ENCODE measurements at places on chromosomes 11 and 22.

- no peak for DNase-seq
Observed at GRCh38 chr11:86676533-86677154, 4.2 kb upstream of the ME3 start.

GRCh38 chr11:22416462-22416861, 78.3 kb downstream of the SLC17A6 start:
- no peak for DNase-seq

GRCh38 chr22:22891139-22891621, 3.6 kb downstream of the IGLL5 start:
- no peak for DNase-seq

GRCh38 chr11:69964247-69964643, 113.9 kb upstream of the ANO1 start:
- no peak for DNase-seq

GRCh38 chr22:48980918-48981317, 846.8 kb downstream of the BRD1 start:
- no peak for DNase-seq

DNA sequence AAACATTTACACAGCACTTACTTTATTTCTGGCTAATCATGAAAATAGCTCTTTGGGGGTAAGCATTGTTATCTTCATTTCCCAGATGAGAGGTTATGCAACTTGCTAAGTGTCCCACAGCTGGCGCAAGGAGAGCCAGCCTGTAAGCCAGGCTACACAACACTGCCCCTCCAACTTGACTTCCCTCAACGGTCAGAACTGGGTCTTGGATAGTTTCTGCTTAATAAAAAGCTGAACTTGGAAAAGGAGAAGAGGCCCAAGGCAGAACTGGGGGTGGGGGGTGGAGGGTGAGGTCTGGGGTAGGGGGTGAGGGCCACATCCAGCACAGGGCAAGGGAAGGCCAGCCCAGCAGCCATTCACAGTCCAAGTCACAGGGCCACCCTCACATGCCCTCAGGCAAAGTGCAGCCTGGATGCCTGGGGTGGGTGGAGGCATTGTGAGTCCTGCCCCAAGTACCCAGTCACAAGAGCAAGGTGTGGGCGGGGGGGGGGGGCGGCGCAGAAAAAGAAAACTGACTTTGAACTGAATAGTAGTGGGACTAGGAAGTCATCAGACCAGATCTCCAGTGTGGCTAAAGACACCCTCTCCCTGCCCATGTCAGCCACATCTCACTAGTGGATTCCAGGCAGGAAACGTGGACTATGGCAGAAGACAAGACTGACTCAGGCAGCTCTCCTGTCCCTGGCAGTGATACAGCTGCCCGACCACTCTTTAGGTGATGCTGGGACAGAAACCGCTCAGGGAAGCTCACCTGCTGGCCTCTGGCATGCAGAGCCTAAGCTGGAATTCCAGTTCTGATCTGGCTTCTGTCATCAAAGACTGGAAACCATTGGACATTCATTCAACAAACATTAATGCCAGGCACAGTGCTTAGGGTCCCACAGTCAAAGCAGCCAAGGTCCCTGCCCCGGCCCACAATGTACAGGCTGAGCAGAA, 52.4 kb downstream of the PACSIN2 start:
- peak; percentile 80 for DNase-seq

DNA sequence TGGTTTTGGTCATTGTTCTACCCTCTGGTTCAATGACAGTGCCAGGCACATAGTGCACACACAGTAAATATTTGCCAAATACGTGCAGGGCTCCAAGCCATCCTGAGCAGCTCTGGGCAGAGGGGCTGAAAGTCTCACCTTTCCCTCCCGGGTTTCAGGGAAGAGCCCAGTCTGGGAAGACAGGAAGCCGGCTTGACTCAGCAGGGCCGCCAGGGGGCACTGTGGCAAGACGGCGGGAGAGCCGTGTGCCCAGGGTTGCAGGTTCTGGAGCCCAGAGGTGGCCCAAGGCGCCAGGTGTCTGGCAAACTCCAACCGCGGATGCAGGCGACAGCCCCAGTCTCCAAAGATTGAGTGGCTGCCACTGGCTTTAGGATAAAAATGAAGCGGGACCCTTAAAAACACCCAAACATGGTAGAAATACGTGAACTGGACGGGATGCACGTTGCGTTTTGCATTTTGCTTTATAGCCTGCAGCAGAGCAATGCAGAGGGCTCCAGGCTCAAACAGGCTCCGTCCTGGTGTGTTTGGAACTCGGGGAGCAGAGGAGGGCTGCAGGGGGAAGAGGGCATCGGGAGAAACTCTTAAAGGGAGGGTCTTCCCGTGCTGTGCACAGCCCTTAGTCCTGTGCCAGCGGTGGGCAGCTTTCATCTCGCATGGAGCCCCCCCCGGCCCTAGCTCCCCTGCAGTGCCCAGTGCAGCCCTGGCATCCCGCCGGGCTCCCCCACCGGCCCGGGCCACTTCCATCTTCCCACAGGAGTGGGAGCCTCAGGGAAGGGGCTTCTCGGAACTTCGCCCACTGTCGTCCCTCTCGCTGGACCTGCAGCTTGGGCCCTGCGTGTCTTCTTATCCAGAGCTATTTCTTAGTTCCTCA, 10.7 kb downstream of the KRTAP5-5 start:
- no peak for DNase-seq

- peak; percentile 34 for DNase-seq
Observed at GRCh38 chr22:31857247-31857646, 87.1 kb upstream of the YWHAH start.

DNA sequence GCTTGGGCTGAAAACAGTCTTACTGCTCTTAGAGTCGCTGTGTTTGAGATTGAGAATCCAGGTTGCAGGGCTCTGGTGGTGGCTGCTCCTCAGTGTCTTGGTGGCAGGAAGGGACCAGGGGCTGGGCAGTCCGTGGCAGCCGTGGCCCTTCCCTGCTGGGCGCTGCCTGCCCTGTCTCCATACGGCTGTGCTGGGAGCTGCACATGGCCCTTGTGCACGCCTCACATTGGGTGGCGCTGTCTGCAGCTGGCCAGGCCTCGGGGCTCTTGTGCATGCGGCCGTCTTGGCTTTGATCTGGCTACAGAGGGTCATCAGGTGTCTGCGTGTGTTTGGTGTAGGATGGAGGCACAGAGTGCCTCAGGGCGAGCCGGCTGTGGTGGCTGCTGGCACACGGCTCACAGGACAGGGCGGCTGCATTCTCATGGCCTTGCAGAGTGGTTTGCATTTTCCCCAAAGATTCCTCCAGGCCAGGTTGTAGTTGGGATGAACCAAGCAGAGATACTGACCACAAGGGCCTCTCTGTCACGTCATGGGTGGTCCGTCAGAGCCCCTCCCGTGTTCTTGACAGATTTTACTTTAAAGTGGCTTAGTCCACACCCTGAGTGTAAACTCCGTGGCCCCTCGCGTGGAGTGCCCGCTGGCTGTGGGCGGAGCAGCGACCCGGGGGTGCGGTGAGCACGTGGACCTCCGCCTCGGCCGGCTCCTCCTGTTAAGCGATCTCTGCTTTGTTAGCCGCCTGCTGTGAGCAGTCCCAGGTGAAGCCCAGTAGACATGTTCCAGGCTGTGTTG, 34.7 kb downstream of the MUC6 start:
- DNase-seq: no peak

DNA sequence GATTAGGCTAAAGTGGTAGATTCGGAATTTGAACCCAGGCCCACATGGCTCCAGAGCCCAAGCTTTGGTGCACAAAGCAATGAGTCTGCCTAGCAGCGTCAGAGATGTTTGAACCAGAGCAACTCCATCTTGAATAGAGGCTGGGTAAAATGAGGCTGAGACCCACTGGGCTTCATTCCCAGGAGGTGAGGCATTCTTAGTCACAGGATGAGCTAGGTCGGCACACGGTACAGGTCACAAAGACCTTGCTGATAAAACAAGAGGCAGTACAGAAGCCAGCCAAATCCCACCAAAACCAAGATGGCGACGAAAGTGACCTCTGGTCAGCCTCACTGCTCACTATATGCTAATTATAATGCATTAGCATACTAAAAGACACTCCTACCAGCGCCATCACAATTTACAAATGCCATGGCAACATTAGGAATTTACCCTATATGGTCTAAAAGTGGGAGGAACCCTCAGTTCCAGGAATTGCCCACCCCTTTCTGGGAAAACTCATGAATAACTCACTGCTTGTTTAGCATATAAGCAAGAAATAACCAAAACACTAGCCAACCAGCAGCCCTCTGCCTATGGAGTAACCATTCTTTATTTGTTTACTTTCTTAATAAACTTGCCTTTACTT, 40.3 kb upstream of the DAGLA start:
- no peak for DNase-seq

DNA sequence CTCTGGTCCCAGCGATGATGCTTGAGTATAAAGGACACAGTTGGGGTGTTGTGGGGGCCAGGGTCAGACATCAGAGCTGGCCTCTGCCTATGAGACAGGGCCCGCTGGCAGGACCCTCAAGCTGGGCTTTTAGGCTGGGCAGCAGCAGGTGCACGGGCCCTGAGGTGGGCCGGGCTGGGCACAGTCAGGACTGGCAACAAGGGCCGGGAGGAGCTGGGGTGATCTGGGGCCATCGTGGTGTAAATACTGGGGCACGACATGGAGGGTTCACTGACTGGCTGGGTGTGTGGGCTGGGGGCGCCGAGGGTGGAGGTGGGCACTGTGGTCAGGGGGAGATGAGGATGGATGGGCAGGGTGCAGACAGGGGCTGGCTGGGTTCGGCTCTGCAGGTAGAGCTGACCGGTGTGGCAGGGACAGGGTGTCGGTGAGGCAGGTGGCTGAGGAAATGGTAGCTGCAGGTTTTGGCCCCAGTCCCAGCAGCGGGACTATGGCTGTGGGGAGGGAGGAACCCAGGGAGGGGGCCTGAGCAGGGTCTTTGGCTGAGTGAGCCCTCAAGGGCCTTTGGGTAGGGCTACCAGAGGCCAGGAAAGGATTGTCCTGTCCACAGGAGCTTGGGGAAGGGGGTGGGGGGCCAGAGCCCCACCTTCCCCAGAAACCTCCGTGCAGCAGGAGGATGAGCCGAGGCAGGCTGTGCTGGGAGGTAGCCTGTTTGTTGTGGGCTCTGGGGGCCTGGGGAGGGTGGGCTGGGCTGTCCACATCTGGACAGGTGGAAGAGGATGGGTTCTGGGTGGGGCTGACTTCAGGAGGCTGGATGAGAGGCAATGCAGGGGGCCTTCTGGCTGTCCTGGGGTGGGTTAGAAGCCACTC, 81.4 kb downstream of the KCNQ1 start:
- DNase-seq: no peak

DNA sequence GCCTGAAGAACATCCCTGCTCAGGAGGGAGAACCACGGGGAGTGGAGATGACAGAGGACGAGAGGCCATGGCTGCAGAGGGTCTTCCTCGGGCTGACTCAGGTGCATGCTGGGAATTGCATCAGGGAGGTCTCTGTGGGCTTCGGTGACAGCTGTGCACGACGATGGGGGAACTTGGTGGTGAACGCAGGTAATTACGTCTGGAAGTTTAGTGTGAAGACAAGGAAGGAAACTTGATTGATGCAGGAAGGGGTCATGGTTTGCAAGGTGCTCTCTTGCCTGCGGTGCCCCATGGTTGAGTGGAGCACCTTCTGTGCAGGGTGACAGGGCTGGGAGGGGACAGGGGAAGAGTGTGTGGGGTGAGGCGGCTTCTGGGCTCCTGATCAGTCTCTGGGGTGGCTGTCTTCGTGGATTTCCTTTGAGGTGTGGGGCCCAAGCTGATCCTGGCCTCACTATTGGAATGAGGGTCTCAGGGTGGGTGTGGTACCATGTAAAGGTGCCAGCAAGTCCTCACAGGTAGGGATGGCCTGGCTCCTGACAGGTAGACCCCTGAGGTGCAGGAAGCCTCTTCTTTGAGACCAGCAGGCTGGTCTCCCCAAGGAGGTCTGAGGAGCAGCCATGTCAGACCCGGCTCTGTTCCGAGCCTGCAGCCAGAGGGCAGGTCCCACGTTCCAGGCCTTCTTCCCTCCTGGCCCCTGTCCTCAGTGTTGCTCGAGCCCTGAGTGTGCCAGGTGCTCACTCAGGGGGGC, 1020.1 kb downstream of the TBC1D22A start:
- DNase-seq: no peak

DNA sequence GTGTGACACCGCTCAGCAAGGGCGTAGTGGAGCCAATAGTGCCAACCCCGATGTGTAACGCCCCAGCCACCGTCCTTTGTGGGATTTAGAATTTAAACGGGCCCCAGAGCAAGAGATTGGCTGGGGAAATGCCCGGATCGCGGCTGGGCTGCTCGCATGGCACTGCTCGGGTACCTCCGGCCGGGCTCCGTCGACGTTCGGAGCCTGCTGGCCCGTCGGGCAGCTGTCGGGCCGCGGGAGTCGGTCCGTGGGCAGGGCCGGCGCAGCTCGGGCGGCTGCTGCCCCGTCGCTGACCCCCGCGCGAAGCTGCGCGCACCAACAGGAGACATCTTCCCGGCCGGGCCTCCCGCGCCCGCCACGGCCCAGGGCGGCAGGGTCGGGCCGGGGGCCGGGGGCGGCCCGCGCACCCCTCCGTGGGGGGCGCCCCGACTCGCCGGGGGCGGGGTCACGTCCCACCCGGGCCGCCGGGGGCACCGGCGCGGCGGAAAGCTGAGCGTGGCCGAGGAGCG, 1.3 kb upstream of the KDM2A start:
- peak; percentile 41 for DNase-seq

DNA sequence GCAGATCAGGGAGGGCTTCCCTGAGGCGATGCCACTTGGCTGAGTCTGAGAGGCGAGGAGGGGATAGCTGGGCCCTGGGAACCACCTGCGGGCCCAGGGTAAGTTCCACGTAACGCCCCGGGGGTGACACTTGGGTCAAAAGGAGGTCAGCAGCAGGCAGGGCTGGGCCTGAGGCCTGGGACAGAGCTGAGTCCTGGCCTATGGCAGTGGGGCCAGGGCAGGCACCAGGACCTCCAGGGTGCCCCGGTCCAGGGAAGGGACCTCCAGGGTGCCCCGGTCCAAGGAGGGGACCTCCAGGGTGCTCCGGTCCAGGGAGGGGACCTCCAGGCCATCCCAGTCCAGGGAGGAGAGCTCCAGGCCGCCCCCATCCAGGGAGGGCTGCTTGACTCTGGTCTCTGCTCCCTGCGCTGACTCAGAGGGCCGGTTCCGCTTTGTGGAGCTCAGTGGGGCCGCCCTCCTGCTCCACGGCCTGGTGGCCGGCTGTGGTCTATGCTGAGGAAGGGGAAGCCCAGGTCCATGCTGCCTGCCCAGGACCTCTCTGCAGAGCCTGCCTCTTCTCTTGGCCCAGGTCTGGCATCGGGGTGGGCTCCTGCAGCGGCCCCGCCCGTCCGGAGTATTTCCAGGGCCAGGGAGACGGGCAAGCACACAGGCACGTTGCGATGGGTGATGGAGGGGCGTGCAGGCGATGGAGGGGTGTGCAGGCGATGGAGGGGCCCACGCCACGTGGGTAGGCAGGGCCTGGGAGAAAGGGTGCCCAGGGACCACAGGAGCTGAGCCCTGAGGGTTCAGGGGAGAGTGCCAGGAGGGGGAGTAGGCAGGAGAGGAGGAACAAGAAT, 19.5 kb upstream of the WNT7B start:
- no peak for DNase-seq

GRCh38 chr11:78072455-78072854, 7.2 kb downstream of the NDUFC2 start:
- DNase-seq: peak; percentile 30

All from amniotic epithelial cell (primary cell).